ENCODE measurements at places on chromosomes 7 and 10.

DNA sequence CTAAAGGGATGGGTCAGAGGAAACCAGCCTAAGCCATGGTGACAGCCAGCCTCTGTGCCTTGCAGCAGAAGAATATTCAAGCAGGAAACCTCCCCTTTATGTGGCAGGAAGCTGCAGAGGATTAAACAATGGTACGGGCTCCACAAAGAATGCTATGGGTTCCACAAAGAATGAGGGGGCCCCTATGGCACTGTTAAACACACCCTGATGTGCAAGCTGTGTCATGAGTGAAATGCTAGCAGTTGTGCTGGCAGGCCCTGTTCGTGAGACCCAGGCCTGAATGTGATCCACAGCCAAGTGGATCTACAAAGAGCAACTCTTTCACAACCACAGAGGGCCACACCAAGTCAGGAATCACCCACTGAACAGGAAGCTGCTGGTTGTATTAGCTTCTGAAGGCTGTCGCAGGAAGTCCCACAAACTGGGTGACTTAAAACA lies 68.9 kb downstream of the MYOF start:
- no peak for DNase-seq

GRCh38 chr7:134474828-134475227 lies 15.9 kb upstream of the AKR1B1 start:
- no peak for DNase-seq

GRCh38 chr10:102299873-102300272 lies 54.5 kb downstream of the GBF1 start:
- peak; percentile 69 for DNase-seq

DNA sequence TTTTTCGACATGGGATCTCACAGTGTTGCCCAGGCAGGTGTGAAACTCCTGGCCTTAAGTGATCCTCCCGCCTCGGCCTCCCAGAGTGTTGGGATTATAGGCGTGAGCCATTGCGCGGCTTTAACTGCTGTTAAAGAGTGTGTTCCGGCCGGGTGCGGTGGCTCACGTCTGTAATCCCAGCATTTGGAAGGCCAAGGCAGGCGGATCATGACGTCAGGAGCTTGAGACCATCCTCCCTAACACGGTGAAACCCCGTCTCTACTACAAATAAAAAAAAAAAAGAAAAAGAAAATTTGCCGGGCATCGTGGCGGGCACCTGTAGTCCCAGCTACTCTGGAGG lies 1.1 kb downstream of the RABGEF1 start:
- peak; percentile 62 for DNase-seq

DNA sequence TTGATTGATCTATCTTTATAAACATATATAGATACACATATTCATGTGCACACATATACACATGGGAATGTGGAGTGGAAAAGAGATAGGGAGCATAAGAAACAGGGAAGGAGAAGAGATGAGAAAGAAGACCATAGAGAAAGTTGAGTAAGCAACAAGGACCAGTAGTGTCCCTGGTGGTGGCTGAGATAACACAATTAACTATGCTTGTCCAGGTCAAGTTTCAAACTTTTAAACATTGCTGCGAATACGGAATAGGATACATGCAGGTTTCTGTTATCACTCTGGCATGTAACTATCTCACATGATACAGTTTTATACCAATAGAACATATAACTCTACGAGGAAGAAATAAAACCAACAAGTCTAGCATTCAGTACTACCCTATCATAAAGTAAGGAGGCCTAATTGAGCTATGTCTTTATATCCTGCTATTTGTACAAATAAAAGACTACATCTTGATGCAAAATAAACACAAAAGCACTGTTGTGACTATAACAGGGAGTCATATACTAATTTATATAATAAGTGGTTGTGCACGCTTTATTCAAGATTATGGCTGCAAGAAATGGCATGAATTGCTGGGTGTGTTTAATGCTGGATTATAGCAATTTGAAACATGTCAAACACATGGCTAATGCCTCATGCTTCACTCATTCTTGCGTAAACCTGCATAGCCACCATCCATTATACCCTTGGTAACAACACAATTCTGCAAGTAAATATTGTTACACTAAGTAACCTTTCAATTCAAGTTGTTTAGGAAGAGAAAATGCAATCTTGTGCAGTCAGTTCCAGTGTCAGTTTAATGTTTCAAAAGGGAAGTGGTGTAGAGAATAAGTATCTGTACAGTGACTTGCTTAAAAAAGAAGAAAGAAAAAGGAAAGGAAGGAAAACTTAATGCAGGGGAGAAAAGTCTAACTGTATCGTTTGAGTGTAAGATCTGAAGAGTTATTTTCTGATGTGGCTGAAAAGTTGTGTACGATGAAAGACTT lies 8.2 kb downstream of the FOXP2 start:
- no peak for DNase-seq
